ENCODE measurements at places on chromosomes 2 and 18. TPM values are rescaled to one million over a fixed set of nuclear protein-coding genes. Genes with fewer than 3 reads are reported as not detected.

The UNC80 gene
- polyA plus RNA-seq = not detected

The CFC1 gene
- not detected for polyA plus RNA-seq

- H3K4me1 ChIP-seq = no peaks in the 10 kb centered on the region
- H3K36me3 ChIP-seq = no peaks in the 10 kb centered on the region
- DNase-seq = no peak
These were observed 74.7 kb upstream of the ZNF236 start for GRCh38 chr18:76747676-76748075.

The TYMS gene
- 45.4 TPM for polyA plus RNA-seq

DNA sequence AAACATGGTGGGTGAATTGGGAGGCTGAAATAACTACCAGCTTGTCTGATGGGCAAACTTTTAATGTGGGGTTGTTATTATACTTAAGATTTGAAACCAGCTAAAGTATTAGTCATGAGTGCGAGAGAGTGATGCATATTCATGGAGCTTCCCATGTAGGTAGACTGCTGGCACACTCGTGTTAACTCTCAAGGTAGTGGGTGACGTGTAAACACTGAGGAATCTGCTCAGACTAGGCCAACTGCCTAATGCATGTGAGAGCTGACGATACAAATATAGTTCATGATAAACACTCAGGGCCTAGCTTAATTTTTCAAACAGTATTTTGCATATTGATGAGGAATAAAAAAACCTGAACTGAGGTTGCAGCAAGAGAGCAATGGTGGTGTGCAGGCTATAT, 1165.7 kb upstream of the PIK3C3 start:
- no peak for DNase-seq
- H3K27ac ChIP-seq = no peak overlapping the region
- H3K4me3 ChIP-seq = no peak overlapping the region
- H3K36me3 ChIP-seq = no peaks in the 10 kb centered on the region

DNA sequence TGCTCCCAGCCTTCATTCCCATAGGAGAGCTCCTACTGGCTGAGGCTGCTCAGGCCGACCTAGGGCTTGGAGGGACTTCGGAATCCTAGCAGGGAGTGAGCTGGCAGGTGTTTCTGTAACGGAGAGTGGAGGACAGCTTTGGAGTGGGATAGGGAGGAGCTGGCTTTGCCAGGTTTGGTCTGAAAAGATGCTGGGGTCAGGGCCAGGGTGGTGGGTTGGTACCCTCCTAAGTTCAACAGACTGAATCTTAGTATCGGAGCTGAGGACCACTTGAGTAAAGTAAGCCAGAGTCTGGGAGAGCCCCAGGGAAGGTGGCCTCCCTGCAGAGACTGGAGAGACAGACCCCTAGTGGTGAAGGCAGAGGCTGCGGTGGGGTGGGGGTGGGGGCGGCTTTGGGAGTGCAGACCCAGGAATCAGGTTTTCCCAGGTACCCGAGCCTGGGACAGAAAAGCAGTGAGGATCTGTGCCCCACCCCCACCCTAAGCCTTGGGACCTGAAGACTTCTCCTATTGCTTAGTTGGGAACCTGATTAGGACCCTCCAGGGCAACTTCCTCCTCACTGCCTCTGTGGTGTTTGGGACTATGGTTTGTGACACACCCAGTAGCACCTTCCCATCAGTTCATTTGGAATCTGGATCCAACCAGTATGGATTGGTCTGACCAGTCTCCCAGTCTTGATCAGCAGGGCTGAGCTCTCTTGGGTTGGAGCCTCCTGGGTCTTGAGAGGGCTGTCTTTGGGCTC, 3.0 kb downstream of the CNNM4 start:
- H3K27me3 ChIP-seq = no peaks in the 10 kb centered on the region
- H3K4me1 ChIP-seq = peaks cover 4% of the 10 kb centered on the region
- no peaks in the 10 kb centered on the region for H3K36me3 ChIP-seq
- no peak overlapping the region for H3K27ac ChIP-seq
- no peak for DNase-seq

The ITPRIPL1 gene
- polyA plus RNA-seq = 2.6 TPM

DNA sequence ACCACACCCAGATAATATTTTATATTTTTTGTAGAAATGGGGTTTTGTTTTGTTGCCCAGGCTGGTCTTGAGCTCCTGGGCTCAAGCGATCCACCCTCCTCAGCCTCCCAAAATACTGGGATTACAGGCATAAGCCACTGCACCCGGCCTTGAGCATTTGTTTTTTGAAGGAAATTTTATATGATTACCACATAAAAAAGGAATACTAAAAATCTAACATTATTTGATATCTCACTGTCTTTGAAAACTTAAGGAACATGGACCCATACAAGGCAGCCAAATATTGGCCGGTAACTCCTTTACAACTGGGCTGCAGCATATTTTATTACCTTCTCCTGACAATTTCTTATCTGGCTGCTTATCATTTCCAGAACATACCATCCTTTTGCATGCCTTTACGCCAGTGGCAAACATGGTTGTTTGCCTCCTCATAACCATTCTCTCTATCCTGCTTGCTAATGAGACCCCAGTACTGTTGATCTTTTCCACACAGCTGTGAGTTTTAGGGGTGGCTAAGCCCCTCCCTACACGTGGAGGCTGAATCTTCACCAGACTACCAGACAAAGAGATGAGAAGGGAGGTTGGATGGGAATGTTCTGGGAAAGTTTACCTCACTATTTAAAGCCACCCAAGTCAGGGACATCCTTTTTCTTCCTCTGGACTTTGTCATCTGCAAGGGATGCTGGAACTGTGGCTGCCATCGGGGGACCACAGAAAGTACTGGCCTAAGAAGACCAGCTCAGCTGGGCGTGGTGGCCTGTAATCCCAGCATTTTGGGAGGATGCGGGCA, 157.5 kb downstream of the TGIF1 start:
- DNase-seq = no peak
- H3K4me1 ChIP-seq = peaks cover 20% of the 10 kb centered on the region
- H3K27me3 ChIP-seq = no peaks in the 10 kb centered on the region
- no peak overlapping the region for H3K4me3 ChIP-seq

The DSC1 gene
- polyA plus RNA-seq = not detected

The ATP8B1 gene
- 125 TPM for polyA plus RNA-seq

DNA sequence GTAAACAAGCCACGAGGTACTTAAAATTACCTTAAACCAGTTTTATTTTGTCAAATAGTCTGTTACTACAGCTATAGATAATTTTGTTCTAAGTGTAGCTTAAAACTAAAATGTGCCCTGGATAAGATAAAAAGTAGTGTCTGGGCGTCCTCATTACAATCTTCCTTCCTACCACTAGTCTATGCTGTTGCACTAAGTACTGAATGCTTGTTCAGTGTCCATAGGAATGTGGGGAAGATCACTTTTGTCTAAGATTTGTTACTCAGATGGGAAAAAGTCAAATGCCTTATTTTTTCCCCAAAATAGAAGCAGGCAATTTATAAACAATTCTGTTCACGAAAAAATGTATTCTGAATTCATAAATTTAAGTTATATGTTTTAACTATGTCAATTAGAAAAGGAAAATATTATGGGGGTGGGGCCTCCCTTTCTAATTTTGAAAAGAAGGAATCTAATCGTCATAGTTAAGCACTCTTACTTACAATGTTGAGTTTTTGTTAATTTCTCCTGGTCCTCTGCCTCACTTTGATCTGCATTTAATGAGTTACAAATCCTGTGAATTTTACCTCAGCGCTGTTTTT, 140.4 kb upstream of the VRK2 start:
- no peaks in the 10 kb centered on the region for H3K27me3 ChIP-seq
- H3K4me1 ChIP-seq = no peaks in the 10 kb centered on the region
- H3K4me3 ChIP-seq = no peak overlapping the region
- no peak overlapping the region for H3K27ac ChIP-seq
- peak; percentile 61 for DNase-seq

DNA sequence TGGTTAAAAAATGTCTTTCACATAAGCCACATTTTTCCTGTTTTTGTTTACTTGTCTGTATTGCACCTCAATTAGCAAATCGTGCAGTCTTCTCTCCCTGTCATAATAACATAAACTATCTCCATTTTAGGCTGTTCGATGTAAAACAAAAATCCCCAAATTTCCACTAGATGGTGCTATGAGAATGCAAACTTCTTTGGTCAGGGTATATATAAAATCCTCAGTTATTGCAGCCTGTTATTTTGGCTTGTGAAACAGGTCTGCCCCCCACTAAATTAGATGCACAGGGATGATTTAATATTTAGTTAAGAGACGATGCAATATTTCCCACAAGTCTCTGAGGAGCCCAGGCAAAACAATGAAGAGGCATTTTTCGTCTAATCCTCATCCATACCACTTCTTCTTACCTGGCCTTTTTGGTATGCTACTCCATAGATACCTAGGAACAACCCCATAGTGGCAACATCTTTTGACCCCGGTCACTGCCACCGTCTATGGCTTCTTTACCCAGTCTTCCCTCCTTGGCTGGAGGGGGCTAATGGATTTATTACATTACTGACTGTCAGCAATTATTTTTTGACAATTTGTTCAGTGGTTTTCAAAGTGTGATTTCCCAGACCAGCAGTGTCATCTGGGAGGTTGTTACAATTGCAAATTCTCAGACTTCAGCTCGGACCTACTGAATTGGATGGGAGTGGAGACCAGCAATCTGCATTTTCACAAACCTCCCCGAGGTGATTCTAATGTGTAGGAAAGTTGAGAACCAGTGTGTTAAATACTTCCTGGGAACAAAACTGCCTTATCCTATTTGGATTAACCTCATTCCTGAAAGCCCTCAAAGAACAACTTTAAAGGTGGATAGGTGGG, 117.4 kb upstream of the CWC22 start:
- no peaks in the 10 kb centered on the region for H3K36me3 ChIP-seq
- peaks cover 10% of the 10 kb centered on the region for H3K4me1 ChIP-seq
- H3K27ac ChIP-seq = no peak overlapping the region

The LRP1B gene
- 0.01 TPM for polyA plus RNA-seq

The CDCA7 gene
- polyA plus RNA-seq = 10.3 TPM

The MATN3 gene
- polyA plus RNA-seq = 6.9 TPM

GRCh38 chr18:55950379-55951166, 362.6 kb upstream of the TCF4 start:
- H3K4me1 ChIP-seq = no peaks in the 10 kb centered on the region
- H3K27me3 ChIP-seq = no peaks in the 10 kb centered on the region
- no peak for DNase-seq
- H3K36me3 ChIP-seq = no peaks in the 10 kb centered on the region

- H3K27me3 ChIP-seq = no peaks in the 10 kb centered on the region
- H3K36me3 ChIP-seq = no peaks in the 10 kb centered on the region
- peaks cover 3% of the 10 kb centered on the region for H3K4me1 ChIP-seq
- no peak overlapping the region for H3K27ac ChIP-seq
- DNase-seq = no peak
- H3K4me3 ChIP-seq = no peak overlapping the region
These were observed 141.1 kb downstream of the SOCS6 start for GRCh38 chr18:70429847-70430500.

The ANO7 gene
- polyA plus RNA-seq = 0.70 TPM

GRCh38 chr18:76398896-76399612, 96.0 kb downstream of the ZNF516 start:
- no peaks in the 10 kb centered on the region for H3K4me1 ChIP-seq
- H3K27ac ChIP-seq = no peak overlapping the region
- H3K27me3 ChIP-seq = no peaks in the 10 kb centered on the region
- H3K4me3 ChIP-seq = no peak overlapping the region
- peak; percentile 59 for DNase-seq

GRCh38 chr2:144156736-144157640, 362.9 kb downstream of the ZEB2 start:
- no peaks in the 10 kb centered on the region for H3K36me3 ChIP-seq
- H3K27ac ChIP-seq = no peak overlapping the region
- H3K4me1 ChIP-seq = peaks cover 4% of the 10 kb centered on the region

DNA sequence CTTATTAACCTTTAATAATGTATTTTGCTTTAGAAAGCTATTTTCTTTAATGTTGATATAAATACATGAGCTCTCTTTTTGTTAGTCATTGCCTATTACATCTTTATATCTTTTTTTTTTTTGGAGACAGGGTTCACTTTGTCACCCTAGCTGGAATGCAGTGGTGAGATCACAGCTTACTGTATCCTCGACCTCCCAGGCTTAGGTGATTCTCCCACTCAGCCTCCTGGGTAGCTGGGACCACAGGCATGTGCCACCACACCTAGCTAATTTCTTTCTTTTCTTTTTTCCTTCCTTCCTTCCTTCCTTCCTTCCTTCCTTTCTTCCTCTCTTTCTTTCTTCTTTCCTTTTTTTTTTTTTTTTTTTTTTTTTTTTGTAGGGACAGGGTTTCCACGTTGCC, 15.4 kb downstream of the NAB1 start:
- H3K4me3 ChIP-seq = no peak overlapping the region
- no peaks in the 10 kb centered on the region for H3K36me3 ChIP-seq
- H3K4me1 ChIP-seq = no peaks in the 10 kb centered on the region
- peak; percentile 83 for DNase-seq
- no peak overlapping the region for H3K27ac ChIP-seq

GRCh38 chr2:58900246-58901027, 659.3 kb upstream of the FANCL start:
- H3K27me3 ChIP-seq = no peaks in the 10 kb centered on the region
- DNase-seq = no peak
- H3K4me1 ChIP-seq = peaks cover 2% of the 10 kb centered on the region

DNA sequence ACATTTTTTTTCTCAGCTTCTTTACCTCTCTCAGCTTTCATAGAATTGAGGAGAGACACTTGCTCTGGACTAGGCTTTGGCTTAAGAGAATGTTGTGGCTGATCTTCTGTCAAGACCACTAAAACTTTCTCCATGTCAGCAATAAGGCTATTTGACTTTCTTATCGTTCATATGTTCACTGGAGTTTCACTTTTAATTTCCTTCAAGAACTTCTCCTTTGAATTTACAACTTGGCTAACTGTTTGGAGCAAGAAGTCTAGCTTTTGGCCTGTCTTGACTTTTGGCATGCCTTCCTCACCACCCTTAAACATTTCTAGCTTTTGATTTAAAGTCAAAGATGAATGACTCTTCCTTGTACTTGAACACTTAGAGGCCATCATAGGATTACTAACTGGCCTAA, 104.4 kb upstream of the SLC39A10 start:
- H3K4me1 ChIP-seq = no peaks in the 10 kb centered on the region
- no peaks in the 10 kb centered on the region for H3K27me3 ChIP-seq
- no peak overlapping the region for H3K27ac ChIP-seq
- no peak for DNase-seq

GRCh38 chr2:20257411-20257810, 32.5 kb upstream of the SDC1 start:
- no peak for DNase-seq
- no peak overlapping the region for H3K4me3 ChIP-seq
- no peak overlapping the region for H3K27ac ChIP-seq
- H3K36me3 ChIP-seq = peaks cover 18% of the 10 kb centered on the region

The IGFBP2 gene
- 26.0 TPM for polyA plus RNA-seq

The ERICH2 gene
- polyA plus RNA-seq = not detected

- H3K27me3 ChIP-seq = no peaks in the 10 kb centered on the region
- H3K4me1 ChIP-seq = no peaks in the 10 kb centered on the region
- DNase-seq = no peak
These were observed 467.2 kb downstream of the LRRTM4 start for GRCh38 chr2:77054938-77055337.

The PSMA8 gene
- not detected for polyA plus RNA-seq

DNA sequence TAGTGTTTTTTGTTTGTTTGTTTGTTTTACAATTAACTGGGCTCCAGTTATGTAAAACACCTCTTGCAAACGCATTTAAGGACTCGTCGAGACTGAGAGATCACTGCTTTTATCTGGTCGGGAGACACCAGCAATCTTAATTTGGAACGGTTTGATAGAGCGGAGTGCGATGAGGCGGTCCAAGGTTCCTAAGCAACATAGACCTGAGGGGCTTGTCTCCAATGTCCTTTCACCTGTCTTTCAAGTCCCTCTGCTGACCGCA, 729 bp upstream of the SELENOI start:
- no peaks in the 10 kb centered on the region for H3K27me3 ChIP-seq
- no peak for DNase-seq
- peak overlapping the region; percentile 85 for H3K27ac ChIP-seq
- no peaks in the 10 kb centered on the region for H3K36me3 ChIP-seq
- H3K4me3 ChIP-seq = peak overlapping the region; percentile 83
- peaks cover 2% of the 10 kb centered on the region for H3K4me1 ChIP-seq

The DYNAP gene
- not detected for polyA plus RNA-seq

Data from fibroblast of lung (primary cell).